ENCODE measurements at places on chromosomes 1 and 21.

GRCh38 chr1:208213786-208214185 is 30.4 kb downstream of the PLXNA2 start:
- no peak for DNase-seq

- DNase-seq: no peak
These were observed 56.9 kb downstream of the OPTC start for GRCh38 chr1:203550846-203551245.

DNA sequence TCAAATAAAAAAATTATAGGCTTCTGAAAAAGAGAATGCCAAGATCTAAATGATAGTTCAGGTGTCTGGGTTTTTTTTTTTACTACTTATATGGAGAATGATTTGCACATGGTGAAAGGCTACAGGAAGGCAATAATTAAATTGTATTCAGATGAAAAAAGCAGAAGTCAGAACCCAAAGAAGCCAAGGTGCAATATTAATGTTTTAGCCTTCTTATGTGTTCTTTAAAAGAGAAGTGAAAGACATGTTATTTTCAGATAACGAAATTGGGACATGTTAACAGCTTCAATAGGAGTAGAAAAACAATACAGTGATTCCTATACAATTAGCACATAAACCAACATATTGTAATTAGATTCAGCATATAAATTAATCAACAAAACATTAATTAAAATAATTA is 452.9 kb upstream of the PRMT6 start:
- DNase-seq: no peak

DNA sequence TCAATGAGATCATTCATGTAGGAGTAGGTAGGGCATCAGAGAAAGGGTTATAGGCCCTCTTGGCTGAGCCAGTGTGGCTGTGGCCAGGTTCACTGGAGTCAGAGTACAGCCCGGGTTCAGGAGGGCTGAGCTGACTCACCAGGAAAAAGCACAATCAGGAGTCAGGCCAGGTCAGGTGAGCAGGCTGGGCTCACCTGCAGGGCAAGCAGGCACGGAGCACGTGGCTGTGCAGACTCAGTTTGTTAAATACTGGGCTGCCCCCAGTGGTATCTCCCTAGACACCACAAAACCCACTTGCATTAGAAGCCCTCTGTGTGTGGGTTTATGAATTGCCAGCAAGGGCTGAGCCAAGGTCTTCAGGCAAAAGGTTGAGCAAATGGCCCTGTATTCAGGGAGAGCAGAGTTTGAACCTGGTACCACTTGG is 122.1 kb upstream of the SERBP1 start:
- no peak for DNase-seq

DNA sequence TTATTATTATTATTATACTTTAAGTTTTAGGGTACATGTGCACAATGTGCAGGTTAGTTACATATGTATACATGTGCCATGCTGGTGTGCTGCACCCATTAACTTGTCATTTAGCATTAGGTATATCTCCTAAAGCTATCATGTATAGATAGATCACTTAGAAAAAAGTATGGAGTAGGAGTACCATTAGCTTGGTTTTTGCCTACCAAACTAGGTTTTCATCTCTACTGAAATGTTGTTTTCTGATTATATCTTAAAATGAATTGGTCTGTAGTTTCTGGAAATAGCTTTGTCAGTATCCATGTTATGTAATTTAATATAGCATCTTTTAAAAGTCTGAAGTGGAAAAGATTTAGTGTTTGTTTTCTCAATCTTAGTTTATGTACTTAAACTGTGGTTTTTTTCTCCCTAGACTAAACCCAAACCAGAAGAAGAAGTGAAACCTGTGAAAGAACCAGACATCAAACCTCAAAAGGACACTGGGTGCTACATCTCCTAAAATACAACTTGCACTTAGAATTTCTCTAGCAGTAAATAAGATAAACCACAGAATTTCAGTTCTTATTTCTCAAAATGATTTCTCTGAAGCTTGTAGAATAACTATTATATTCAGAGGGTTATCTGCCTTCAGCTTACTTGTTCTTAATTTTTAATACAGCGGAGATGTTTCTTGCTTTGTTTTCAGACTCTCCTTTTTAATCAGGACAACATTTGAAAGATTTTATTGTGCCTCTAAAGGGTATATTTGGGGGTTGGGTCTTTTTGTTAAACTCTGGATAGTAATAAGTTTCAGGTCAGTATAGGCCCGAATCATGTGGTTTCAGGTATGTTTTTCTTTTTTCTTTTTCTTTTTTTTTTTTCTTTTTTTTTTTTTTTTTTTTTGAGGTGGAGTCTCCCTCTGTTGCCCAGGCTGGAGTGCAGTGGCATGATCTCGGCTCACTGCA is 4.5 kb upstream of the FAM177B start:
- DNase-seq: no peak

Data from T-helper 9 cell (primary cell).